ENCODE measurements at places on chromosomes 5 and 9. TPM values are rescaled to one million over a fixed set of nuclear protein-coding genes. Genes with fewer than 3 reads are reported as not detected.
A peak's percentile ranks its signal among the peaks of the same experiment; 100 is the strongest.

DNA sequence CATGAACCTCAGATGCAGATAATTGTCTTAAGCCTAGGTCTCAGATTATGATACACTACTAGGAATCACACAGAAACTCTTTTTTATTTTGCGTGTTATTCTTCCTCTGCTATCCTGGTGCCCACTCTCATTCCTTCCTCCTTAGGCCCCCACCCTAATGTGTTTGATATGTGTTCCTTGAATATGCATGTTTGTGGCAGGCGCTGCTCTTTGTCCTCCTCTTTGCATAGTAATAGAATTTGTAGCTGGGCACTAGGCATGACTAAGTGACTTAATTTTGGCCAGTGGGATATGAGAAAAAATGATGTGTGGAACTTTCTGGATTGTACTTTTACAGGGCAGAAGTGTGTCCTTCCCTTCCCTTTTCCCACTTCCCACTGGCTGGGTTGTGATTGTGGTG is 345.1 kb downstream of the RAB3C start:
- no peak for DNase-seq

DNA sequence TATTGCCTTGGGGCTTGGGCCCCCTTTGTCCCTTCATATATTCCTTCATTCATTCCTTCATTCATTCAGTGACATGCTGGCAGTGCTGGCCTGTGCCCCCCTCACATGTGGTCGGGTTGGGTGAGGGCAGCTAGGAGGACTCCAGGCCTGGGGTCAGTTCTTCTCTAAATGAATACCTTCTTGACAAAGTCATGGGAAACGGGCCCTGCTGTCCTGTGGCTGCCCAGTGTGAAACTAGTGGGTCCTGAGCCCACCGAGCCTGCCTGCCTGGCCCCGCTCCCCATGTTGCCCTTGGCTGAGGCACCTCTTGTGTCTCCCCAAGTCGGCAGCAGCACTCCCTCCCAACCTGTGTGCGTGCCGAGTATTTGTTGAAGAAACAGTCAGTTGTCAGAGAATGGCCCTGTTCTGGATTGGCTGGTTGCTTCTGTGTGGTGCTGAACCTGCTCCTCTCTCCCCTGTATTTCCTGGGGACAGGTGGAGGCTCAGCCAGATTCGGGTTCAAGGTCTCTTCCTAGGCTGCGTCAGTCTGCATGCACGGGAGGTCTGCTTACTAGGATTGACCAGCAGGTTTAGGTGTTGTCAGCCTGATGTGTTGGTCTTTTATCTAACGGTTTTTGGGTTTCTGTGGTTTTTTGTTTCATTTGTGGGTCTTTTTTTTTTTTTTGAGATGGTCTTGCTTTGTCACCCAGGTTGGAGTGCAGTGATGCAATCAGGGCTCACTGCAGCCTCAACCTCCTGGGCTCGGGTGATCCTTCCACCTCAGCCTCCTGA is 3.0 kb upstream of the CEL start:
- DNase-seq, result peak; percentile 26

DNA sequence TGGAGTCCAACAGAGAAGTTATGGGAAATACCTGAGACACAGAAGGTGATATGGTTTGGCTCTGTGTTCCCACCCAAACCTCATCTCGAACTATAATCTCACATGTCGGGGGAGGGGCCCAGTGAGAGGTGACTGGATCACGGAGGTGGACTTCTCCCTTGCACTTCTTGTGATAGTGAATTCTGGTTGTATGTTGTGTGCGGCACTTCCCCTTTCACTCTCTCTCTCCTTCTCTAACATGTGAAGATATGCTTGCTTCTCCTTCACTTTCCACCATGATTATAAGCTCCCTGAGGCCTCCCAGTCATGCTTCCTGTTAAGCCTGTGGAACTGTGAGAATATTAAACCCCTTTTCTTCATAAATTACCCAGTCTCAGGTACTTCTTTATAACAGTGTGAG is 96.1 kb downstream of the TMEM232 start:
- no peak for DNase-seq

DNA sequence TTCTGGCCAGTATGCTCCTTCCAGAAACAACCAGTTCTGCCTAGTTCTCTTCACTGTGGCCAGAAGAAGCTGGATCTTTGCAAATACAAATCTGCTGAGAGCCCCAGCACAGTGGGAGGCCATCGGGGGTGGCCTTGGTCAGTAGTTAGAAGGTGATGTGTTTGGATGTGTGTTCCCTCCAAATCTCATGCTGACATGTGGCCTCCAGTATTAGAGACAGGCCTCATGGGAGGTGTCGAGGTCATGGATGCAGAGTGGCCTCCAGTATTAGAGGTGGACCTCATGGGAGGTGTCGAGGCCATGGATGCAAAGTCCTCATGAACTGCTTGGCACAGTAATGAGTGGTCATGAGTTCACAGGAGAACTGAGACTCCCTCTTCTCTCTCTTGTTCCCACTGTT is 7.6 kb upstream of the IRX2 start:
- no peak for DNase-seq

GRCh38 chr5:61806491-61807020 is 474.5 kb downstream of the ZSWIM6 start:
- no peak for DNase-seq

DNA sequence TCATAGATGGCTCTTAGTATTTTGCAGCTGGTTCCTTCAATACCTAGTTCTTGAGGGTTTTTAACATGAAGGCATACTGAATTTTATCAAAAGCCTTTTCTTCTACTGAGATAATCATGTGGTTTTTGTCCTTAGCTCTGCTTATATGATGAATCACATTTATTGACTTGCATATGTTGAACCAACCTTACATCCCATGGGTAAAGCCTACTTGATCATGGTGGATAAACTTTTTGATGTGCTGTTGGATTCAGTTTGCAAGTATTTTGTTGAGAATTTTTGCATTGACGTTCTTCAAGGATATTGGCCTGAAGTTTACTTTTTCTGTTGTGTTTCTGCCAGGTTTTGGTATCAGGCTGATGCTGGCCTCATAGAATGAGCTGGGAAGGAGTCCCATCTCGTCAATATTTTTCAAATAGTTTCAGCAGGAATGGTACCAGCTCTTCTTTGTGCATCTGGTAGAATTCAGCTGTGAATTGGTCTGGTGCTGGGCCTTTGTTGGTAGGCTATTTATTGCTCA is 49.7 kb downstream of the YIPF5 start:
- DNase-seq, result no peak

DNA sequence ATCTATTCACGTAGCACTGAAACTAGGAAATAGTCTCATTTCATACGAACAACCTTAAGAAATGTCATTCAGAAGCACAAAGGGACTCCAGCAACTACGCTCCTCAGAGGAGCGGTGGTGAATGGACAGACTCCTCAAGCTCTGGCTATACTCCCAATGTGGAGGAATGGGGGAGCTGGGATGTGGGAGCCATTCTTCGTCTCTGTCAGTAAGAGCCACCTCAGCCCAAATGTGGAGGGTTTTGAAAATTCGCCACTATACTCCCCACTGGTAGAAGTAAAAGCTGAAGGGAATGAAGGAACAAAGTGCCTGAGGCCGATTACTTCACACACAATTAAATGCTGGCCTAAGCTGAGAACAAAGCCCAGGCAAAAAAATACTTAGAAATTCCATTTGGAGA is 96.3 kb downstream of the ADAMTS12 start:
- no peak for DNase-seq

- no peak for DNase-seq
Observed at GRCh38 chr9:82090046-82090445, 101.5 kb downstream of the SPATA31D1 start.

- DNase-seq, result no peak
Observed at GRCh38 chr9:88808019-88808656, 183.1 kb upstream of the S1PR3 start.

- no peak for DNase-seq
Observed at GRCh38 chr9:108197899-108198298, 657.9 kb downstream of the ACTL7B start.

- DNase-seq, result no peak
Observed at GRCh38 chr5:56175488-56175887, 57.6 kb downstream of the ANKRD55 start.

GRCh38 chr5:135445306-135445985 is 1.7 kb downstream of the DCANP1 start:
- no peak for DNase-seq

GRCh38 chr5:122295138-122295537 is 16.9 kb upstream of the SNCAIP start:
- DNase-seq, result no peak

DNA sequence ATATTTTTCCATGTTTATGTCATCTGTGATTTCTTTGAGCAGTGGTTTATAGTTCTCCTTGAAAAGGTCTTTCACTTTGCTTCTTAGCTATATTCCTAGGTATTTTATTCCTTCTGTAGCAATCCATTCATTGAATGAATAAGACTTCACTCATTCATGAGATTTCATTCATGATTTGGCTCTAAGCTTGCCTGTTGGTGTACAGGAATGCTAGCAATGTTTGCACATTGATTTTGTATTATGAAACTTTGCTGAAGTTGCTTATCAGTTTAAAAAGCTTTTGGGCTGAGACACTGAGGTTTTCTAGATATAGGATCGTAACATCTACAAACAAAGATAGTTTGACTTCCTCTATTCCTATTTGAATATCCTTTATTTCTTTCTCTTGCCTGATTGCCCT is 15.9 kb downstream of the RLN2 start:
- no peak for DNase-seq

DNA sequence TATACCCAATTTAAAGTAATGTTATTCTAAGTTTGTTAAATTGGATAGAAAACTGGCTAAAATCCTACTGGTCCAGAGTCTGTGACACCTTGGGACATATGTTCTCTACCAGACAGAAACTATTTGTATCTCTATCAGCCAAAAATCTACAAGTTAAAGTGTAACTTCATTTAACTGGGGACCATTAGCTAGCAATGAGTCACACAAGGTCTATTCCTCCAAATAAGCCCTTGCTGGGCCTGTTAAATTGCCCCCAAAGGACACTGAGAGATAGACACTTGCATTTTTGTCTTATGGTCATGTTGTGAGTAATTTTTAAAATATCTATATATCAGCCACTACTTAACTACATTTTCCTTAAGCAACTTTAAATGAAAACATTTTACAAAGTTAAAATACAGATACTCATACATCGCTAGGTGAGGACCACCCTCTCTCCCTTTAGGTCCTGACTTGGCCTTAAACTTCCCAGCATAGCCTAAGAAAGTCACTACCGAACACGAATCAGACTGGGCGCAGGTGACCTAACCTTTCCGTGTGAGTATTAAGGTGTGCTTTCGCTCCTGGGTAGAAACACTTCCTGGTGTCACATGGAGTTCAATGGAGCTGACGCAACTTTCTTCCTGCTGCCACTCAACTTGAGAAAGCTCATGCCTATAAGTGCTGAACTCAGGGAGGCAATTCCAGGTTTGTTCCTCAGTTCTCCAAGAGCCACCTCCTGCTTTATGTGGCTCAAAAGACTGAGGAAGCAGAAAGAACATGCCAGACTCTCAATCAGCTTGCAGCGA is 249.1 kb downstream of the DIRAS2 start:
- no peak for DNase-seq

GRCh38 chr5:158700231-158701006 is 399.3 kb downstream of the EBF1 start:
- no peak for DNase-seq

The THG1L gene
- 10.6 TPM for total RNA-seq

The GRM6 gene
- total RNA-seq, result not detected

The SPARC gene
- not detected for total RNA-seq

Data from activated CD4-positive, alpha-beta memory T cell treated with anti-CD3 and anti-CD28 coated beads, Interleukin-2, amount 10 ng/mL, durations not matched to agents 7 days and 5 days (primary cell).